ENCODE measurements at places on chromosomes 16 and 17. TPM values are rescaled to one million over a fixed set of nuclear protein-coding genes. Genes with fewer than 3 reads are reported as not detected.

Gene TAC4
- 0.39 TPM for polyA plus RNA-seq

Gene CES1
- 27.7 TPM for polyA plus RNA-seq

Gene OR1A1
- polyA plus RNA-seq = not detected

Gene RPUSD1
- 18.0 TPM for polyA plus RNA-seq

Gene SOX9
- polyA plus RNA-seq = 48.0 TPM

Gene CIBAR2
- 0.30 TPM for polyA plus RNA-seq

Gene NETO2
- 2.6 TPM for polyA plus RNA-seq

Gene EXOC3L1
- 2.1 TPM for polyA plus RNA-seq

Gene ERAL1
- 54.2 TPM for polyA plus RNA-seq

Gene CCL1
- polyA plus RNA-seq = not detected

Gene MPP3
- polyA plus RNA-seq = 4.9 TPM

Gene SOX15
- polyA plus RNA-seq = 2.0 TPM

Gene SLC25A10
- polyA plus RNA-seq = 42.2 TPM

Gene NPIPB13
- 17.6 TPM for polyA plus RNA-seq

Gene SPATA22
- polyA plus RNA-seq = not detected

All from large intestine (tissue), 12 donors.